Progenitor cell of endocrine pancreas (in vitro differentiated cells): ENCODE measurements at places on chromosomes 6 and 20. TPM values are rescaled to one million over a fixed set of nuclear protein-coding genes. Genes with fewer than 3 reads are reported as not detected.
A peak's percentile ranks its signal among the peaks of the same experiment; 100 is the strongest.

Gene BTNL2
- not detected in 2 replicates for total RNA-seq

Gene WFDC10B
- not detected in 2 replicates for total RNA-seq

Gene EPPIN
- not detected in 2 replicates for total RNA-seq

Gene TRAPPC3L
- not detected in 2 replicates for total RNA-seq

Gene CRISP2
- total RNA-seq = not detected in 2 replicates

Gene PKIB
- 44.8 and 56.9 TPM in 2 replicates for total RNA-seq

Gene SLC12A5
- 8.5 and 8.8 TPM in 2 replicates for total RNA-seq

Gene GJA10
- total RNA-seq = not detected in 2 replicates

Gene TINAG
- not detected in 2 replicates for total RNA-seq

Gene CTAGE9
- total RNA-seq = not detected in 2 replicates

Gene RBBP8NL
- total RNA-seq = 14.4 and 17.5 TPM in 2 replicates

DNA sequence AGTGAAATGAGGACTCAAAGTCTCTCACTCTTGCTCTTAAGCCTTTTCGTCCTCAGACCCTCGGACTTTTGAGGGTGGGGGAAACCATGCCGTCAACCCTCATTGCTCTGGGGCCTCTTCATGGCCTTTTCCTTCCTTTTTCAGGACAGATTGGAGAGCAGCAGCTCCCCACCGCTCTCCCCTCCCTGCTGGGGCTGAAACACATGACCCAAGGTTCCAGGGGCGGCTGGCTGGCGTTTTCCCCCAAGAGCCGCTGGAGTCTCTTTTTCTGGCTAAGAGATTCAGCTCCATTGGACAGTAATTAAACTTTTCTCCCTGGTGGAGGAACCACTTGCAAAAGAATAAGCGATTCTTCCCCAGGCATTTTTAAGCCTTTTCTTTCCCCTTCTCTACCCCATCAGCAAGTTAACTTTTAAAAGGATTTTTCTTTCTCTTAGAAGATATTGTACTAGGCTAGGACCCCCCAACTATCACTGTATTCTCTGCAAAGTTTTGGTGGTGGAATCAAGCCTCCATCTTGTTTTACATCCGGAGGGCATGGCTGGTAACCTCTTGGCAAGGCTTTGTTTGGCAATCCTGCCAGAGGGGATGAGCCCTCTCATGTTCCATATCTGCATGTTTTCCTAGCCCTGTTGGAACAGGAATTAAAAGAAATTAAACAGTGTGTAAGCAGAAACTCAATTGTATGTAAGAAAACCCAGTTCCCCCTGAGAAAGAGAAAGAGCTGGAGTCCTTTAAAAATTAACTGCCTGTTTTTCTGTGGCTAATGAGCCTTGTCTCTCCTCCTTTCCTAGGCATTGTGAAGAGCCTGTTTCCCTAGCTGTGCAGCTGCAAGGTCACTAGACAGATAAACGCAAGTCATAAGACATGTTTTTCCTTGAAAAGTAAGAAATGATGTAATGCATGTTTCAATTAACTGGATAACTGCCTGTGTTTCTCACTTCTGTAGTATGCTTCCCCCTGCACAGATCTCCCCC, 100.8 kb upstream of the GPR6 start:
- H3K36me3 ChIP-seq = no peaks in the 10 kb centered on the region
- H3K4me1 ChIP-seq = peaks cover 14% of the 10 kb centered on the region
- DNase-seq = no peak
- H3K27ac ChIP-seq = no peak overlapping the region

- H3K36me3 ChIP-seq = no peaks in the 10 kb centered on the region
- peaks cover 9% of the 10 kb centered on the region for H3K4me1 ChIP-seq
- H3K27me3 ChIP-seq = peaks cover 30% of the 10 kb centered on the region
- no peak overlapping the region for H3K27ac ChIP-seq
- H3K4me3 ChIP-seq = no peak overlapping the region
- no peak for DNase-seq
Measured at GRCh38 chr6:2085657-2086056, 159.7 kb downstream of the GMDS start.

DNA sequence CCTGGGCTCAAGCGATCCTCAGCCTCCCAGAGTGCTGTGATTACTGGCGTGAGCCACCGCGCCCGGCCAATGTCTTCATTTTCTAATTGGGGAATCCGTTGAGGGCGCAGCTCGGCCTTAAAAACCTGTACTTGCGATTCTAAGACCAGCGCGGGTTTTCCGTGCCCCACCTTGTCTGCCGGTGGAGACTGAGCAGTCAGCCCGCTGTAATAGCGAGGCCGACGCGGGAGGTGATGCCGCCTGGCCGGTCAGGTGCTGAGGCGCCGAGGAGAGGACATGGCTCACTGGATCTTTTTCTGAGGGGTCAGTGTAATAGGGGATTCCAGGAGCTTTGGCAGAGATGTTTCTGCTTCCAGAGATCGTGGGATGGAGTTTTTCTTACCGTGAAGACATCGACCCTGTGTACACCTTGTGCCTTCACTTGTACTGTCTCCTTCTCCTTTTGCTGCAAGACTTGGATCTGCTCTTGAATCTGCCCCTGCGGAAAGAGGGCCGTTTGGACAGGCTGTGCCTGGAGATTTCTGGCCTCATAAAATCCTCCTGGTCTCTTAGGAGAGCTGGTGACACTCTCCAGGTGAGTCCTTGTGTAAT, 1.5 kb downstream of the TRIM31 start:
- no peak for DNase-seq
- peaks cover 74% of the 10 kb centered on the region for H3K27me3 ChIP-seq

- DNase-seq = no peak
- no peak overlapping the region for H3K27ac ChIP-seq
- peaks cover 8% of the 10 kb centered on the region for H3K4me1 ChIP-seq
- no peaks in the 10 kb centered on the region for H3K36me3 ChIP-seq
Measured at GRCh38 chr6:119541132-119541905, 191.8 kb upstream of the MAN1A1 start.

DNA sequence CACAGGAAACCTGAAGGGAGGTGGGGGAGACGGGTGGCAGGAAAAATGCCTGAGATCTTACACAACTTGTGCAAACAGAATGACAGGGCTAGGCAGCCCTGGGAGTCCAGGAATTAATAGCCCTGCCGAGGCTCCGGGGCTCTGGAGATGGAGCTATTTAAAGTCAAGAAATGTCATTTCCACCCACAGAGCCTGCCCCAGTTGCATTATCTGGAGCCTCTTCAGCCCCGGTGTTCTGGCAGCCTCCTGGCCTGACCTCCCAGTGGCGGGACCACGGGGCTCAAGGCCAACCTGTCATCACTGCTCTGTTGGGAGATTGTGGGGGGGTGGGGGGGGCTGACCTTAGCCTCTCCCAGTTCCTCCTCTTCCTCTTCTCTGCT, 28.5 kb upstream of the SCUBE3 start:
- no peaks in the 10 kb centered on the region for H3K36me3 ChIP-seq
- no peak for DNase-seq
- peaks cover 30% of the 10 kb centered on the region for H3K27me3 ChIP-seq
- peak overlapping the region; percentile 63 for H3K27ac ChIP-seq

DNA sequence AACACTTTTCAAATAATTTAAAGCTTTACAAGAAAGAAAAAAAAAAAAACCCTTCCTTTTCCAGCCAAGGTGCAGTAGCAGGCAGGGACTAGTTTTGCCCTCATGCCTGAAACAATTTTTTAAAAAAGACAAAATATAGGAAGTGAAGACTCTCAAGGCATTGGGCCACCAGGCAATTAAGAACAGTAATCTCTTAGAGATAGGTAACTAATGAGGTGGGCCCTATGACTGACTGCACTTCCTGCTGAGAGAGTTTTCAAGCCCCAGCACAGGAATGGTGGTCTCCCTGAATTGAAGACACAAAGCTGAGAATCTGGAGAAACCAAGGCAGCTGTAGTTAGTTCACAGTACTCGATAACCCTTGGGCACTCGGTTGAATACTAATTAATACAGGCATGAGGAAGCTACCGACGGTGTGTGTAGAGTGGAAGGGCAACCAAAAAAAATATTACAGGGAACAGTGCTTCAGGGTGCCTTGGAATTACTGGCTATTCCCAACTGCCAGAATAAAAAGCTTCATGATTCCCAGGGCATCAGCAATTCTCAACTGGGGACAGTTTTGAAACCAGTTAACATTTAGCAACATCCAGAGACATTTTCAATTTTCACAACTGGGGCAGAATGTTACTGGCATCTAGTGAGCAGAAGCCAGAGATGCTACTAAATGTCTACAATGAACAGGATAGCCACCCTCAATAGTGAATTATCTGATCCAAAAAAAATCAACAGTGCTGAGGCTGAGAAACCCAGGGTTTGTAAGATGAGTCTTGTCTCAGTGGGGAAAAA, 36.0 kb upstream of the PLN start:
- H3K27ac ChIP-seq = no peak overlapping the region
- no peak overlapping the region for H3K4me3 ChIP-seq
- H3K36me3 ChIP-seq = no peaks in the 10 kb centered on the region
- H3K27me3 ChIP-seq = no peaks in the 10 kb centered on the region
- no peaks in the 10 kb centered on the region for H3K4me1 ChIP-seq
- DNase-seq = no peak

GRCh38 chr20:59405226-59406200, 105.1 kb downstream of the EDN3 start:
- no peaks in the 10 kb centered on the region for H3K36me3 ChIP-seq
- H3K27me3 ChIP-seq = peaks cover 44% of the 10 kb centered on the region
- no peak overlapping the region for H3K4me3 ChIP-seq
- peaks cover 4% of the 10 kb centered on the region for H3K4me1 ChIP-seq

- no peaks in the 10 kb centered on the region for H3K27me3 ChIP-seq
- no peak for DNase-seq
- H3K4me3 ChIP-seq = no peak overlapping the region
- no peak overlapping the region for H3K27ac ChIP-seq
- no peaks in the 10 kb centered on the region for H3K36me3 ChIP-seq
Measured at GRCh38 chr6:45587229-45588060, 209.7 kb upstream of the SUPT3H start.

- no peak for DNase-seq
- no peak overlapping the region for H3K27ac ChIP-seq
- no peak overlapping the region for H3K4me3 ChIP-seq
Measured at GRCh38 chr6:33865478-33866077, 61.8 kb upstream of the MLN start.

GRCh38 chr20:2616634-2617033, 35.8 kb upstream of the NOP56 start:
- no peaks in the 10 kb centered on the region for H3K4me1 ChIP-seq
- peaks cover 1% of the 10 kb centered on the region for H3K36me3 ChIP-seq

GRCh38 chr20:22776369-22776768, 192.0 kb upstream of the FOXA2 start:
- H3K4me1 ChIP-seq = peaks cover 5% of the 10 kb centered on the region
- DNase-seq = no peak
- H3K36me3 ChIP-seq = no peaks in the 10 kb centered on the region
- H3K4me3 ChIP-seq = no peak overlapping the region

DNA sequence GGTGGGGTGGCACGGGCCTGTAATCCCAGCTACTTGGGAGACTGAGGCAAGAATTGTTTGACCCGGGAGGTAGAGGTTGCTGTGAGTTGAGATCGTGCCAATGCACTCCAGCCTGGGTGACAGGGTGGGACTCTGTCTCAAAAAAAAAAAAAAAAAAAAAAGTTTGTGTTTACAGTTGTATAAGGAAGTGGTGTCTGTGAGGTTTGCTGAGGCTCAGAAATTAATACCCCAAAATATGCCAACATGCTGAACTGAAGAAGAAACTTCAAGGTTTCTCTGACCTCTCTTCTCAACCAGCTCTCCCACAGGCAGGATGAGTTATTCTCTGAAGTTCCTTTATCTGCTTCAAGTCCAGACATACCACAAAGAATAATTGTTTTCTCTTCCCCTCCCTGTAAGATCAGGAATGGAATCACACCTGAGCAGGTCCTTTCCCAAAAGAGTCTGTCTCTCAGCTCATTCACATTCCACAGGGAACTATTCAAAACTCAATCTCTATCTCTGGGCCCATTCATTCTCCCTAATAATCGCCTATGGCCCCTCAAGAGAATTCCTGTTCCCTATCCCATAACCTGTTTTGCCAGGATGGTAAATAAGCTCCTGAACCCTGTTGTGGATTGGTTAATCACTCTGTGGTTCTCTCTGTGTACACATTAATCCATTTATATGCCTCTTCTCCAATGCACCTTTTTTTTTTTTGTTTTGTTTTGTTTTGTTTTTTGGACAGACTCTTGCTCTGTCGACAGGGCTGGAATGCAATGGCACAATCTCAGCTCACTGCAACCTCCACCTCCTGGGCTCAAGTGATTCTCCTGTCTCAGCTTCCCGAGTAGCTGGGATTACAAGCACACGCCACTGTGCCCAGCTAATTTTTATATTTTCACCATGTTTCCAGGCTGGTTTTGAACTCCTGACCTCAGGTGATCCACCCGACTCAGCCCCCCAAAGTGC, 17.4 kb upstream of the KIFC1 start:
- H3K36me3 ChIP-seq = no peaks in the 10 kb centered on the region
- no peaks in the 10 kb centered on the region for H3K27me3 ChIP-seq
- H3K27ac ChIP-seq = no peak overlapping the region

DNA sequence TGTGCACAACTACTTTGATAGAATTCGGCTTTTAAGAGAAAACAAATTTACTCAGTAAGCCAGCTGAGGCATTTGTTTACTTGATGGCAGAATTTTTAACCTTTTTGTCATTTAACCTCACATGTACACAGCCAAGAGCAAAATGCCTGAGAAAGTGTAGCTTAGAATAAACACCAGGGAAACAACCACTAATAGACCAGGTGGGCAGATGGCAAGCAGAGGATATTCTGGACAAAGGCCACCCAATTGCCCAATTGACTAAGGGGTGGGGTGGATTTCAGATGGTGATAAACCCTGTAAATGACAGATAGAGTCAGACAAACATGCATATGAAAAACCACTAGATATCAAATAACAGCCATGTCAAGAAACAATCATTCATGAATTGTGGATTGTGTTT, 190.7 kb upstream of the FBXL4 start:
- no peaks in the 10 kb centered on the region for H3K36me3 ChIP-seq
- peaks cover 14% of the 10 kb centered on the region for H3K27me3 ChIP-seq
- H3K4me3 ChIP-seq = no peak overlapping the region
- no peak for DNase-seq

GRCh38 chr20:45404438-45404837, 3.7 kb upstream of the DBNDD2 start:
- peaks cover 10% of the 10 kb centered on the region for H3K4me1 ChIP-seq
- H3K36me3 ChIP-seq = peaks cover 20% of the 10 kb centered on the region
- peak overlapping the region; percentile 15 for H3K27ac ChIP-seq
- DNase-seq = no peak
- H3K4me3 ChIP-seq = peak overlapping the region; percentile 54

- H3K27me3 ChIP-seq = no peaks in the 10 kb centered on the region
- H3K27ac ChIP-seq = peak overlapping the region; percentile 77
- H3K36me3 ChIP-seq = peaks cover 32% of the 10 kb centered on the region
- no peak for DNase-seq
- H3K4me3 ChIP-seq = no peak overlapping the region
- H3K4me1 ChIP-seq = peaks cover 20% of the 10 kb centered on the region
Measured at GRCh38 chr20:41475503-41475902, 108.9 kb upstream of the EMILIN3 start.

GRCh38 chr6:75268121-75268987, 16.2 kb downstream of the TMEM30A start:
- no peak overlapping the region for H3K4me3 ChIP-seq
- peaks cover 21% of the 10 kb centered on the region for H3K4me1 ChIP-seq
- DNase-seq = no peak
- no peaks in the 10 kb centered on the region for H3K27me3 ChIP-seq

DNA sequence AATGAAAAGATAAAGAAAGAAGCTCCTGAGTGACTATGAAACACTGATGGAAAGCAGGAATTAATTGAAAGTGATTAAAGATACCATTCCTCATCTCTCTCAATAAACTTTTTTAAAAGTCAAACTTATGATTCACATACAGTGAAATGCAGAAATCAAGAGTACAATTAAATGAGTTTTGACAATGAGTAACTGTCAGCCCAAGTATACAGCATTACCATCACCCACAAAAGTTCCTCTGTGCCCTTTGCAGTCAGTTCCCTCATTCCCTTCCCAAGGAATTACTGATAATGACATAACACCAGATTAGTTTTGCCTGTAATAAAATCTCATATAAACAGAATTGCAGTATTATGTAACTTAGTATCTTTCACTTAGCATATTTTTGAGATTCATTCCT, 44.5 kb downstream of the ATG5 start:
- no peaks in the 10 kb centered on the region for H3K27me3 ChIP-seq
- no peak overlapping the region for H3K4me3 ChIP-seq
- H3K27ac ChIP-seq = no peak overlapping the region
- H3K36me3 ChIP-seq = peaks cover 13% of the 10 kb centered on the region
